ENCODE measurements at places on chromosomes 1 and 21. TPM values are rescaled to one million over a fixed set of nuclear protein-coding genes. Genes with fewer than 3 reads are reported as not detected.

Gene AMPD1
- total RNA-seq, result not detected

DNA sequence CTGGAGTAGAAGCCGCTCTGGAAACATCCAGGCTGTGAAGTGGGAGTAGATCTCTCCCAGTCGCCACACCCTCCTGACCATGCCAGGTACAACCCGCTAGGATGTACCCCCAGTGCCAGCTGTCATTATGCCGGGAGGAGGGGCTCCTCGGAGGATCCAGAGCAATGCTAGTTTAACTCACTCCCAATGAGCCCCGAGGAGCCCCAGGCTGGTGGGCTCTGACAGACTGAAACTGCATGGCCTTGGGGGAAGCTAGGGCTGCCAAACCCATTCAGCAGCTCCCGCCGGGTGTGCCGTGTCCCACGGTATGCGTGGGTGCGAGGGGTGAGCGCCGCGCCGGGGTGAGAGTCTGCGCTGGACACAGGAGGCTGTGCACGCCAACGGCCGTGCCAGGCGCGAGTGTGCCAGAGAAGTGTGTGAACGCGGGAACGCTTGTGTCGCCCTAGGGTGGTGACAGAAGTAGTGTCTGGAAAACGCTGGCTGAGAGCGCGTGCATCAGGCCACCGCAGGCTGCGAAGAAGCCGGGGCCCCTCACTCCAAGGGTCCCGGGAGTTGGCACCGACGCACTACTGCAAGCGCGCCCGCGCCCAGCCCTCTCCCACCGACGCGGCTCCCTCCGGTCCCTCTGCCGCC, 177.1 kb upstream of the EDN2 start:
- no peak for DNase-seq

- DNase-seq, result no peak
These were observed 553.8 kb downstream of the LRRIQ3 start for GRCh38 chr1:73644198-73644597.

Gene FASLG
- total RNA-seq, result 0.52 TPM

Gene LCA5L
- total RNA-seq, result 0.98 TPM

Gene EEIG2
- total RNA-seq, result 16.7 TPM

GRCh38 chr1:155175927-155176371, 2.3 kb downstream of the TRIM46 start:
- peak; percentile 10 for DNase-seq

- DNase-seq, result no peak
These were observed 25.8 kb upstream of the ZNF648 start for GRCh38 chr1:182087304-182087703.

GRCh38 chr21:41961753-41962152, 7.9 kb upstream of the C2CD2 start:
- no peak for DNase-seq

Gene ITLN2
- not detected for total RNA-seq

Gene MAP10
- total RNA-seq, result 2.4 TPM

Gene KRTAP11-1
- not detected for total RNA-seq

DNA sequence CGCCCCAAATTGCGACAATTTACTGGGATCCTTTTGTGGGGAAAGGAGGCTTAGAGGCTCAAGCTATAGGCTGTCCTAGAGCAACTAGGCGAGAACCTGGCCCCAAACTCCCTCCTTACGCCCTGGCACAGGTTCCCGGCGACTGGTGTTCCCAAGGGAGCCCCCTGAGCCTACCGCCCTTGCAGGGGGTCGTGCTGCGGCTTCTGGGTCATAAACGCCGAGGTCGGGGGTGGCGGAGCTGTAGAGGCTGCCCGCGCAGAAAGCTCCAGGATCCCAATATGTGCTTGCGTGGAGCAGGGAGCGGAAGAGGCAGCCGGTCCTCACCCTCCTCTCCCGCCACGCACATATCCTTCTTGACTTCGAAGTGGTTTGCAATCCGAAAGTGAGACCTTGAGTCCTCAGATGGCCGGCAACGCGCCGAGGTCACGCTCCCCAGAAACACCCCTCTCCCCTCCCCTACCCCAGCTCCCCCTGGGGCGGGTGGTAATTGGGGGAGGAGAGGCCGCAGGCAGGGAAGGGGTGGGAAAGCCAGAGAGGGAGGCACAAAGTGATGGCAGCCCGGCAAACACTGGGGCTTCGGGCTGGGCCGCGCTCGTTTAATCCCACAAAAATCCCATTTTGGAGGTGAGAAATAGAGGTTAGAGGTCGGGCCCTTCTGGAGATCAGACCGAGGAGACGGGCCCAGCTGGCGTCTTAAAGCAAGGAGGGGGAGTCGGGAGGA, 6.2 kb downstream of the SIM2 start:
- DNase-seq, result no peak

GRCh38 chr1:22031214-22031962, 21.1 kb upstream of the CDC42 start:
- DNase-seq, result no peak

Gene TCP10L
- not detected for total RNA-seq

Gene RNF186
- not detected for total RNA-seq

Gene PLXNA2
- total RNA-seq, result 17.7 TPM

GRCh38 chr1:18608534-18608933, 22.1 kb upstream of the PAX7 start:
- no peak for DNase-seq

DNA sequence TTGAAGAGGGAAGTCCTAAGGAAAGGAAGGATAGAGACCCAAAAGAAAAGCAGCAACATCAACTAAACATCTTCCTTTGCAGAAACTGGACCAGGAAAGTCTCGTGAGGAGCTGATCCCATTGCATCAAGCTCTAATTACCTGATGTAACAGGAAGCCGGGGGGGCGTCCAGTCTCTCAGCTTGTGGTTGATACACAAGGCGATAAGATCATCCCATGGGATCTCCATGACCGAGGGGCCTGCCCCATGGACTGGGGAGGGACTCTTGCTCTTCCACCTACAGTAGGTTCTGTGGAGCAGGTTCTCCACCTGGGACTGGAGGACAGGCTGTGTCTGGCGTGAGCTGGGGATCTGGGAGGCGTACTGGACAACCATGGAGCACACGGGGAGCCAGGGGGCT, 14.8 kb upstream of the LSS start:
- DNase-seq, result no peak

GRCh38 chr1:187878883-187879282, 1050.1 kb downstream of the PLA2G4A start:
- no peak for DNase-seq

GRCh38 chr1:67264899-67265298, 42.8 kb upstream of the IL12RB2 start:
- DNase-seq, result no peak

Gene LCE2A
- total RNA-seq, result not detected

DNA sequence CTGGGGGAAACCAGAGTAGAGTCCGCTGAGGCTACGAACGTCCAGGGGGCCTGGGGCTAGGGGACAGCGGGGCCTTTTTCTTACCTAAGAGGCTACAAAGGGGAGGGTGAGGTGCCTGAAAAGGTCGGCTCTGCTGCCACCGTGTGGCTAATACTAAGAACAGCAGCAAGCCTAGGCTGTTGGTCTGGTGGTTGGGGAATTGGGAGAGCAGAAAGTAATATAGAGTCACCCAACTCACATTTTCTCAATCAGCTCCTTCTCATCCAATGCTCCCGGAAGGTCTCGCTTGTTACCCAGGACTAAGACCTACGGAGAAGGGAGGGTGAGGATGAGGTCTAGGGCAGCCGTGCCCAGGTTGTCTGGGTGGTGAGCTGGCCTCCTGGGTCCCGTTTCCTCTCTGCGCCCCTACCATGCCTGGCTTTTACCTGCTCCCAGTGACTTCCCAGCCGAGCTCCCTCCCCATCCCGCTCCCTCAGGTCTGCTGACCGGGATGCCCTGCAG, 9.3 kb downstream of the ARL8A start:
- DNase-seq, result peak; percentile 37
